D721Med (cell line): ENCODE measurements at places on chromosomes 6 and 20.

- DNase-seq = no peak
Observed at GRCh38 chr20:20303320-20303719, 64.6 kb upstream of the INSM1 start.

DNA sequence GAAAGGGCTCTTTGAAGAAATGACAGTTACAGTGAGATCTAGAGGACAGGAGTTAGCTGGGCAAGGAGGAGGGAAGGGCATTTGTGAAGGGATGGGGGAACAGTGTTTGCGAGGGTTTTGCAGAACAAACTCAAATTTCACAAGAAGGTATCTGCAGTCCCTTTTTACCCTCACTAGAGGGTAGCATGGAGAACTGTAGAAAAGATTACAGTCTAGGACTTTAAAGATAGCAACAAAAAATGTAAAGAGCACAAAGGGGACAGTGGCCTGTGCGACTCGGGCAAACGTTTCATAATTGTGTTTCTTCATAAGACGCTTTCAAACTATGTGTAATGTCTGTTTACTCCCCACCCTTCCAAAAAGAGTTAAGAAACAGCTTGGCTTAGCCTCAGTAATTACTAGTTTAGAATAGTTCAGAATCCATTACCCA, 21.2 kb upstream of the ASXL1 start:
- no peak for DNase-seq

- no peak for DNase-seq
Observed at GRCh38 chr6:26268659-26269402, 96.2 kb upstream of the BTN3A2 start.

DNA sequence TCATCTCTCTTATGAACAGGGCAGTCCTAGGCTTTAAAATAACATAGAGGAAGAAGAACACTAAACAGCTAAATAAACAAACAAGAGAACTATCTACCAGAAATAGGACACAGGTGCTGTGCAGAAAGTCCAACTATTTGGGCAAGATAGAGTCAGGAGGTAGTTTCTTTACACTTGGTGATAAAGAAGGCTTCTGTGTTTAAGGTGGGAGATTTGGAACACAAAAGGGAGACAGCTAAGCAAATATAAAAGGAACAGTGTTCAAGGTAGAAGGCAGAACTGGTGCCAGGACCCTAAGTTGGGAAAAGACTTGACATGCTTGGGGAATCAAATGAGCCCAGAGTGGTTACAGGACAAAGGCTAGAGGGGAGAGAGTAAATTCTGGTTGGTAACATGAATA, 110.5 kb downstream of the MANEA start:
- no peak for DNase-seq

DNA sequence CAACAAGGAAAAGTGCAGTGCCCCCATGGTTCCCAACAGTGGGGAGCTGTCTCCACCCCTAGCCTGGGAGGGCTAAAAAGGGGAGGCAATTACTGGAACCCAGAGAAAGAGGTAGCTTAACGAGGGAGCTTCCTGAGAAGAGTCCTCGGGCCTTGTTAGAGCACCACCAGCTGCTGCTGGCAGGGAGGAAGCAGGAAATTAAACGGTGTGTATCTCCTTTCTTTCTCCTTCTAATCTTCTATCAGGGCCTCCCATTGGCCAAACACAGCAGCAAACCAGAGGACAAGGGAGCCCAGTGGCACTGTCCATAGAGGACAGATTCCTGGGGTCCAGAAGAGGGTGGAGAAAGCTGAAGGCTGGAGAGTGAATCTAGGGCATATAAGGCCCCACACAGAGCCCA, 7.6 kb upstream of the BTN2A2 start:
- DNase-seq = no peak

DNA sequence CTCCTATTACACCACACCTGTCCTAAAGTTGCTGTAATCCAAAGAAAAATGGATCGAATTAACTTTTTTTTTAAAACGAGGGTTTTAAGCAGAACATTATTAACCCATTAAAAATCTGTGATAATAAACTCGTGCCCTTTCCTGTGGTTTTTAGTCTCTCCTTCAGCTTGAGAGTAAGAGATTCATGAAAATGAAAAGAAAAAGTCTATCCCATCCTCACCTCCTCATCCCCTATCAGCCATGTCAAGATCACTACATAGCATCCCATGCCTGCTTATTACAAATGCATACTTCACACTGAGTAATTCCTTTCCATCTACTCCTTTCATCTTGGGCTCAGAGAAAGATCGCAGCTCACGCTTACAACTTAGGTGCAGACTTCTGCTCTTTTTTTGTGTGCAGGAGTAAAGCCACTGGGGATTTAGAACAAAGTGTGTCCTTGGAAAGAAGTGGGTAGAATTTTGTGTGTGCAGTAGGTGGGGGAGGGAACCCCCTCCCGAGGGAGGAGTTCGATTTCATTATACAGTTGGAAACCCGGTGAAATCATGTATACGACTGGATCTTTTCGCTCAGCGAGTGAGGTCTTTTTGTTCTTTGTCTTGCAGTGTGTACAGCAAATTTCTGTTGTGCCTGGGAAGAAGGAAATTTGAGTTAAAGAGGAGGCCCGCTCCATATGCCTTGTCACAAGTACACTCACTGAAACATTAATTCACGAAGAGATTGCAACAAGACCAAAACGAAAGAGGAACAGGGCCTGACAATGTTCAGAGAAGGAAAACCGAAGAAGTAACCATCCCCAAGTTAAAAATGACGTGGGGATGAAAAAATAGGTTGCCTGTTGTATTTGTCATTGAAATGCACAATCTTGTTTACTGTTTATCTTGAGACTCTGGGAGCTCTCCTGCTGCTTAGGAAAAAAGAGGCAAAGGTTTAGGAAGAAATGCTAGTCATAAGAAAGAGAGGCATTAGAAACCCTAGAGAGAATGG, 146.5 kb upstream of the ZNF217 start:
- DNase-seq = no peak

- no peak for DNase-seq
Observed at GRCh38 chr6:131754715-131755567, 44.1 kb upstream of the CTAGE9 start.

- DNase-seq = no peak
Observed at GRCh38 chr20:50462093-50462690, 48.0 kb upstream of the PTPN1 start.

- no peak for DNase-seq
Observed at GRCh38 chr6:21505574-21505990, 88.0 kb upstream of the SOX4 start.

GRCh38 chr20:24755411-24755922, 193.6 kb upstream of the CST7 start:
- DNase-seq = no peak
